Nucleus accumbens (tissue), 56 donors: ENCODE measurements at places on chromosomes 5 and 9.

- no peak for DNase-seq
These were observed 2.2 kb downstream of the TNIP1 start for GRCh38 chr5:151078490-151079262.

GRCh38 chr5:76622973-76623596 is at the start of gene F2RL2:
Gene F2RL2 (minus strand): TSS chr5:76623403. CDS start chr5:76623230, 173 bp downstream.
- DNase-seq, result no peak

DNA sequence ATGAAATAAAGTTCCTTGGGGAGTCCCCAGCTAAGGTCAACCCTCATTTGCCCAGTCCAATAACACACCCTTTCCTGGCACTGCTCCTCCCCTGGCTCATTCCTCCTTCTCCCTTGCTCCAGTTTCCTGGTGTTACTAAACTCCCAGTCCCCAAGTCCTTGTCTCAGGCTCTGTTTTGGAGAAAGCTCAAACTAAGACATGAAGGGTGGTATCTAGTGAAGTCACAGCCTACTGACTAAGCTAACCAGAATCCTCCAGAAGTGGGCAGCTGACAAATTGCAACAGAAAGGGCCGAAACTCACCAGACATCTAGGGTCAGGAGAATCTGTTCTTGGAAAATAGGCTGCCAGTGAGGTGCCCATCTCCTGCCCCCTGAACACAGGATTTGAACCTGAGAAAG is 118.7 kb upstream of the NEK6 start:
- no peak for DNase-seq

DNA sequence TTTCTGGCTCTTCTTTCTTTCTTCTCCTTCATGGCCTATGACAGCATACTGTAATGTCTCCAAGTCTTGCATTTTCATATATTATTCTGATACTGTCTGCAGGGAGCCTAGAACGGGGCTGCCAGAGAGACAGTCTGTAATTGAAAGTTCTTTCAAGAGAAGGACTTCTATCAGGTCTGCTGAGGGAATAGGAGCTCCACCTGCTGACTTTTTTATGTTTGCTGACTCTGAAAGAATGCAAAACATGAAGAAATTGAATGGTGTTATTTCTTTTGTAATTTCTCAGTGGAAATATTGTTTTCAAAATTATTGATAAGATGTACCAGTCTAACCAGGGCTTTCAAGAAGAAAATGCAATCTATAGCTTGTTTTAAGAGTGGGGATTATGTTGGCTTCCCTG is 121.9 kb upstream of the RFX3 start:
- DNase-seq, result no peak

- DNase-seq, result no peak
These were observed 51.0 kb downstream of the GNAQ start for GRCh38 chr9:77980622-77981021.

GRCh38 chr5:101539315-101539714 is 636.2 kb upstream of the ST8SIA4 start:
- DNase-seq, result no peak

GRCh38 chr9:37676411-37676830 is 25.7 kb downstream of the FRMPD1 start:
- peak; percentile 46 for DNase-seq

- DNase-seq, result no peak
These were observed 740.2 kb downstream of the TLR4 start for GRCh38 chr9:118444403-118444802.

DNA sequence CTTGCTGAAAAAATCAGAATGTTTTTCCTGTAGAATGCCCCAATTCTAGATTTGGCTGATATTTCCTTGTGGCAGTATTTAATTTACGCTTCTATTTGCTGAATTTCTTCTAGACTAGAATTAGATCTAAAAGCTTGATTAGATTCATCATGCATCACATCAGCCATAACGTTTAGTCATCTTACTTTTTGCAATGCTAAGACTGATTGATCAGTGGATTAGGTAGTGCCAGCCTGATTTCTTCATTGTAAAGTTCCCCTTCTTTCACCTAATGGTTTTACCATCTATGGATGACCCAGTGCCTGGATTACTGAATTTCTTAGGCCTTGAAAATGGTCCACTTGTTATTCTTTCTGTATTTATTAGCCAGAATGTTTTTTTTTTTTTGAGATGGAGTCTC is 83.9 kb downstream of the PBX3 start:
- DNase-seq, result no peak

GRCh38 chr5:112656451-112656850 is 81.2 kb upstream of the APC start:
- no peak for DNase-seq

GRCh38 chr9:86974421-86974820 is 27.1 kb upstream of the GAS1 start:
- DNase-seq, result no peak

GRCh38 chr5:14183187-14183939 is 40.2 kb downstream of the TRIO start:
- DNase-seq, result no peak

DNA sequence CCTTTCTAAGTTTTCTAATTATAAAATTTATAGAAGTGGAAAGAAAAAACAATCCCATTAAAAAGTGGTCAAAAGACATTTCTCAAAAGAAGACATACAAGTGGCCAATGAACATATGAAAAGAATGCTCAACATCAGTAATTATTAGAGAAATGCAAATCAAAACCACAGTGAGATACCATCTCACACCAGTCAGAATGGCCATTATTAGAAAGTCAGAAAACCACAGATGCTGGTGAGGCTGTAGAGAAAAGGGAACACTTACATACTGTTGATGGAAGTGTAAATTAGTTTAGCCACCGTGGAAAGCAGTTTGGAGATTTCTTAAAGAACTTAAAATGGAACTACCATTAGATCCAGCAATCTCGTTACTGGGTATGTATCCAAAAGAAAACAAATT is 23.7 kb upstream of the PLPP1 start:
- no peak for DNase-seq

- DNase-seq, result no peak
These were observed 515.5 kb downstream of the DMAC1 start for GRCh38 chr9:7284117-7284516.

DNA sequence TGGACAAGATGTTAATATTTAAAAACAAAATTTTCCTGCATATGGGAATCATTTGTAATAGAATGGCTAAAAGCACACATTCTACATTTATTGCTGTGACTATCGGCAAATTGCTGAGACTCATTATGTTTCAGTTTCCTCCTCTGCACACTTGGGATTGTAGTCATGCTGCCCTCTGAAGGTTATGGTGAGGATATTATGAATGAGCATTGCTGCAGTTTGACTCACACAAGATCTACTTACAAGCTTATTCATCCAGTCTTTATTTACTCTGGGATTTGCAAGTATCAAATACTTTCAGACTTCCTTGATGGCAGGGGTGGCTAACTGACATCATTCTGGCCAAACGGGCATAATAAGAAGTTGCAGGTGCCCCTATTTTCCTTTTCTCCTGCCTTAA is 9.5 kb upstream of the NFIL3 start:
- no peak for DNase-seq

GRCh38 chr5:157561110-157561509 is 14.5 kb downstream of the ADAM19 start:
- no peak for DNase-seq

DNA sequence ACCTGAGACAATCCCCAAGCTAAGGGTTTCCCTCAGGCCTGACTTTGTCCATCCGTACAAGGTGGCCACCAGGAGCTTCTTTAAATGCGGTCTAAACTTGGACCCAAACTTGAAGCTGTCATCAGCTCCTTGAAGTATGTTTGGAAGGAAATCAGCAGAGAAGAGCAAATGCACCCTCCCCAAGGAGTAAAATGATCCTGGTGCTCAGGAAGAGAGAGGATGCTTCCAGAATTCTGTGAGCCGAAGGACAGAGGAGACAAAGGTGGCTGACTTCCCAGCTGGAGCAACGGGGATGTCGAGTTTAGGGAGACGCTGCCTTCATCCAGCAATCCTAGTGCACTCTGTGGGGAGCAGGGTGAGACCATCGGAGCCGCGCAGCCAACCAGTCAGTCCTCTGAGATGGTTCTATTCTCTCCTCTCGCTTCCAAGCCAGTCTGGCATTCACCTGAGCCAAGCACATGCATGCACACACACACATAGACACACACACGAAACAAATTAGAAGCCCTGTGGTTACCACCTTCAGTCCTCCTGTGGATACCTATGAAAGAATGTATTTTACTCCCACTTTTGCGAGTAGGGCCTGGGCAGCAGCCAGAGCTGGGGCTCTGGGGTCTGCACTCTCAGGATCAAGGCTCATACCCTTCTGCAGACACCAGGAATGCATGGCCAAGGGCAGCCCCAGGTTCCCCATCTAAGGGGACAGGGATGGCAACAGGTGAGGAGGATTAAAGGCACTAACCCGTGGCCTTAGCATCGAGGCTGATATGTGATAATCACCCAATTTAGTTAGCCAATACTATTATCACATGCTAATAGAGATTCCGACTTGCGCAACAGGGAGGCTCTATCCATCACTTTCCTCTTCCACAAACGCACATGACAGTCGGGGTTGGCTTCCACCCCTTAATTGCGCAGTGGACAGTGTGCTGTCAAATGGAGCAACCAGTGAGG is 75.8 kb downstream of the GTF3C4 start:
- DNase-seq, result no peak

GRCh38 chr9:78028926-78029325 is 2.7 kb downstream of the GNAQ start:
- DNase-seq, result no peak

DNA sequence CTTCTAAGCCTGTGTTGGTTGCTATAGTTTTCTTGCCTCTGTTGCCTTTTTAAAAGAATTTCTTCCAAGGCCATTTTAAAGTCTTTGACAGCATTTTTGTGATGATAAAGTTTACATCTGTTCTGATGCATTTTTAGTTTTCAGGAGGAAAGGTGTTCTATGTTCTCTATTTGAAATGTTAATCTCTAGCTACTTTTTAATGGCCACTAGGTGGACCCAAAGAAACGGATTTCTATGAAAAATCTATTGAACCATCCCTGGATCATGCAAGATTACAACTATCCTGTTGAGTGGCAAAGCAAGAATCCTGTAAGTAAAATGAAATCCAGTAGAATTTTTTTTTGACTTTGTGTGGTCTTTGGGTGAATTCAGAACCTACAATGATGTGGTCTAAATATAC is 60.2 kb downstream of the MELK start:
- no peak for DNase-seq

DNA sequence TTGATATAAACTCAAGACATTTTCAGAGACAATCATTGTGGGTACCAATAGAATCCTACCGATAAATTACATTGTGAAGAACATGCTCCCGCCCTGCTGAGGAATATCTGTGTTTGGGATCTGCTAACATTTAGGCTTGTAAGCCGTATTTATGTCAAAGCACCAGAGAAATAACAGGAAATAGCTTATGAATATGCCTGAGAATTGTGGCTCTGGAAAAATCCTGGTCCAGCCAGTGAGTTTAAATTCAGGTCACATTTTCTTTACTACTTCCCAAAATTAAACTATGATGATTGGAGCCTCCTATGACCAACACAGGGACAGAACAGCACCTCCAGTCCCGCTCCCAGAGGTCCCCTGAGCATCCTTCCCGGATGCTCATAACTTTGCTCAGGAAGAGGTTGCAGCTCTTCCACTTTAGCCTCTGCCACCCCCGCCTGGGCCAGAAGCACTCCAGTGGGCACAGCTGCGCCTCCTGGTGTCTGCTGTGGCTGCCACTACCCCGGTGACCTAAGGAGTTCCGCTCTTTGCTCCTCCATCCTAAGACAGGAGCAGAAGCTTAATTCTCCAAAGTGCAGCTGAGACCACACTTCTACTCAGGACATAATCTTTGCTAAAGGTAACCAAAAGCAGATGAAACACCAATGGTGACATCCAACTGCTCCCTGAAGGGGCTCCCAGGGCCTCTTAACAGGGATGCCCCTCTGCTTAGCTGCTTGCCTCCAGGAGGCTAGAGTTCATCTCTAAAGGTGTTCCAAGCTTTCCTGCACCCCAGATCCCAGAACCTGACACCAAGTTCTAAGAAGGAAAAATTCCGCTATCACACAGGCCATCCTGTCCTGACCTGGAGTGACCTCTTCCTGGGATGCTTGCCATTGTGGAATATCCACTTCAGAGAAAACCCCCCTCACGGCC is 58.8 kb downstream of the SLC1A1 start:
- no peak for DNase-seq

DNA sequence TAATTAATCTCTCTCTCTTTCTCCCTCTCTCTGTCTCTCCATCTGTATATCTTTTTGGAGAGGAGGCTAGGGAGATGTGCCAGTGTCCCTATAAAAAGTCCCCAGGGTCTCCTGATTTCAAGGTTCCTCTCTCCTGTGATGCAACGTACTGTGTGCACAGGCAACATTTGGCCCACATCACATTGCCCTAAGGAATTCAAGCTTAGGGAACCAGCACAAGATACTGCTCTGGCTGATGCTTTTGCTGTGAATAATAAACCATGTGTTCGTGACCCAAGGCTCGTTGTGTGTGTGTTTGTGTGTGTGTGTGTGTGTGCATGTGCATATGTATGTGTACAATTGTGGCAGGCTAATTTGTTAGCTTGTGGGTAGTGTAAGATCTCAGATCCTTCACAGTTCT is 9.7 kb downstream of the SPATA9 start:
- DNase-seq, result no peak

- DNase-seq, result no peak
These were observed 648.2 kb downstream of the SLCO4C1 start for GRCh38 chr5:101647861-101648260.

DNA sequence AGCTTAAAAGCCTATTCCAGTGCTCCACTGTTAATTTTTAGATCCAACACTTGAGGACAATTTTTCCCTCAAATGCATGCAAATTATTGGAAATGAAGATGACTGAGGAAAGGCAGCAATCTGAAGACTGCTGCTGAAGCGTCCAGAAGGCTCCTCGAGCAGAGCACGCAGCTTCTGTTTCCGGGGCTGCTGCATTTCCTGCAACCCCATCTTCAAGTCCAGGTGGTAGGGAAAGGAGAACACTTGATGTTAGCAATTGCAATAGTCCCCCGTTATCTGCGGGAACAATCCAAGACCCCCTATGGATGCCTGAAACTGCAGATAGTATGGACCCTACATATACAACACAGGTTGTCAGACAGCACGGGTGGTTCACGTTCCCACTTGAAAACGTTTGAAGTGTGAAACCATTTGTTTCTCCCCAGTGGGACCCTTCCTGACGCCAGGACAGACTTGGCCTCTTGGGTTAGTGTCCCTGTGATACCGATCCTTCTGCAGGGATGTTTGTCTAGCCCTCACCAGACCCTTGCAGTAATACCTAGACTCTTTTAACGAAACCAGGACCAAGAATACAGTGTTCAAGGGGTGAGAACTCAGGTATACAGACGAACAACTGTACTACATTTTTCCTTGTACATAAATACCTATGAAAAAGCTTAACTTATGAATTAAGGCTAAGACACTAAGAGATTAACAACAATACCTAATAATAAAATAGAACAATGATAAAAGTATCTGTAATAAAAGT is 152.3 kb downstream of the HSD17B3 start:
- no peak for DNase-seq

GRCh38 chr9:114386361-114386885 is 1.4 kb downstream of the AKNA start:
- no peak for DNase-seq

- no peak for DNase-seq
These were observed 338.1 kb upstream of the ADAMTS16 start for GRCh38 chr5:4802044-4802443.

DNA sequence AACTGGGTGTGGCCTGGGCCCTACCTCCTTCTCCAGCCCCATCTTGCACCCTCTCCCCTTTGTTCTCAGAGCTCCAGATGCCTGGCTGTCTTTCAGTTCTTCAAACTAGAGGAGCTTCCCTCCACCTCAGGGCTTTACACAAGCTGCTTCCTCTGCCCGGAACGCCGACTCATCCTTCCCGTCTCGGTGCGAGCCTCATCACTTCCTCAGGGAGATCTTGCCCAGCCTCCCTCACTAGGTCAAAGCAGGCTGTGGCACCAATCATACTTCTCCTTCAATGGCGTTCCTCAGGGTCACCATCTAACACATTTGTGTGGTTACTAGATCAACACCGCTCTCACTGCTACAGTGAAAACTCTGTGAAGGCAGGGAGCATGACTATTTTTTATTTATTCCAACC is 56.2 kb upstream of the ZSWIM6 start:
- no peak for DNase-seq
